ENCODE measurements at places on chromosomes 3 and 15. TPM values are rescaled to one million over a fixed set of nuclear protein-coding genes. Genes with fewer than 3 reads are reported as not detected.

DNA sequence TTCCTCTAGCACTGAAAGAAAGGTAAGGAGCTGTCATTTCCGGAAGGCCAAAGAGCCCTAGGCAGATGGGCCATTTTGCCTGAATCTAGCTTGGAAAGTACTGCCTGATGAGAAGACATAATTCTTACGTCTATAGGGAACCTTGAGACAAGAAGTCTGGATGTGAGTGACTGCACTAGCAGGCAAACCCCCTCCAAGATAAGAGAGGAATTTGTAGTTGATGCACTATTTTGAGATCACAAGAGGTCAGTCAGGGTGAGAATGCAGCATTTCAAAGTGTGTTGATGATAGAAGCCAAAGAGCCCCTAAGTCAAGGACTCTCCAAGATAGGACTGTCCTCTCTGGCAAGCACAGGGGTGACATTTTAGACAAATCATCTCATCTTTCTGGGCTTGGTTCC is 99.2 kb downstream of the HES1 start:
- no peak for DNase-seq

GRCh38 chr15:52005748-52006701 is 13.0 kb upstream of the MAPK6 start:
- DNase-seq = peak; percentile 79

DNA sequence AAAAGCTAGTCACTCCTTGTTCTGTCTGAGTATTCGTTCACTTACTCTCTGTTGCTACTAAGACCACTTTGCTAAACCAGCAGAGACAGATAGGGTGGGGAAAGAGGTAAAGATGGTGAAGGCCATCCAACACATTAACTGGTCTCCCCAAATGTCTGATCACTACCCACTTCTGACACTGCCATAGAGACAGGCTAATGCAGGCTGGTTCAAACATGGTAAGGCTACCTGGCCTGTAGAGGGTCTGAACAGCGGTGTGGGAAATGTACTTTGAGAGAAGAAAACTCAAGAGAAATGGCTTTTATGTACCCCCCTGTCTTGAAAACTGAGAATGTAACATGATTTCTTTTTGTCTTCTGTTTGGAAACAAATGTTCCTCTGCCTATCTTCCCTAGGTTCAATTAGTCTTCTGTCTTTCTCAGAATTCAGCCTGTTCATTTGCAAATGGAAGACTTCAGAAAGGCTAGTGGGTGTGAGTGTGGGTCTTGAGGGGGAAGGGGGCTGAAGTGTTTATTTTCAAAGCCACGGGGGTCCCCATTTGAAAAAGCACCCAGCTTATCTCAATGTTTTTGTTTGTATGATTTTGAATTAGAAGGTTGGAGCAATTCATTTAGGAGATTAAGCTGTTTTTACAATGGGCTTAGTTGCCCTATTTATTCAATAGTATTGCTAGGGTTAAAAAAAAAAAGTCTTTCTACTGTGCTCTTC is 15.8 kb downstream of the ALDH1A2 start:
- DNase-seq = no peak

DNA sequence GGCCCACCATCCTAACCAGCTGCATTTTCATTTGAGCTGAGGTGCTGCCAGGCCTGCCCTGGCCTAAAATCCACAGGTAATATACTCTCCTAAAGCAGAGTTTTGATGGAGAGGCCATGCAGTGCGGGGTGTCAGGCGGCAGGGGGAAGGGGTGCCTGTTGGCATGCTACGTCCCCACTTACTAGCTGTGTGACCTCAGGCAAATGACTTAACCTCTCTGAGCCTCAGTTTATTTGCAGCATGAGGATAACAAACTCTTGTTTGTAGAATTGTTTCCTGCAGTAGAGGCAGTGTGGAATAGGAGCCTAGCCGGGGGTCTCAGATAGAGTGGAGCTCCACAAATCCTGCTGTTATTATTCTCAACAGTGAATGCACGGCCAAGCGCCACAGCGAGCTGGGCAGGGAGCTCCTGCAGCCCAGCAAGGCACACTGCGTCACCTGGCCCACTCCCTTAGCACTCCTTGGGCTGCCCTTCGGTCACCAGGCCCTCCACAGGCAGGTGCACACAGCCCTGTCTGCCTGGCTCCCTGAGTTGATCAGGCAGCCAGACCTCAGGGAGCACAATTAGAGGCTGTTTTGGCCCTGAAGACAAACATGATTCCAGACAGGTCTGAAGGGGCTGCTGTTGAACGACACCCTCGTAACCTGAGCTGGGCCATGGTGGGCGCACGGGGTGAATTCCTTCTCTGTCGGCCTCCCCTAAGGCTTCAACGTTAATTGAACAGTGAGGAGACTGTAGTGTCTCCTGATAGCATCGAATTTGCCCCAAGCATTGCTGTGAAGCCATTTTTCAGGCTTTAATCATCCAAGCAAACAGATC is 248.8 kb upstream of the LYSMD4 start:
- no peak for DNase-seq

GRCh38 chr3:168197162-168197561 is 101.4 kb upstream of the GOLIM4 start:
- no peak for DNase-seq

DNA sequence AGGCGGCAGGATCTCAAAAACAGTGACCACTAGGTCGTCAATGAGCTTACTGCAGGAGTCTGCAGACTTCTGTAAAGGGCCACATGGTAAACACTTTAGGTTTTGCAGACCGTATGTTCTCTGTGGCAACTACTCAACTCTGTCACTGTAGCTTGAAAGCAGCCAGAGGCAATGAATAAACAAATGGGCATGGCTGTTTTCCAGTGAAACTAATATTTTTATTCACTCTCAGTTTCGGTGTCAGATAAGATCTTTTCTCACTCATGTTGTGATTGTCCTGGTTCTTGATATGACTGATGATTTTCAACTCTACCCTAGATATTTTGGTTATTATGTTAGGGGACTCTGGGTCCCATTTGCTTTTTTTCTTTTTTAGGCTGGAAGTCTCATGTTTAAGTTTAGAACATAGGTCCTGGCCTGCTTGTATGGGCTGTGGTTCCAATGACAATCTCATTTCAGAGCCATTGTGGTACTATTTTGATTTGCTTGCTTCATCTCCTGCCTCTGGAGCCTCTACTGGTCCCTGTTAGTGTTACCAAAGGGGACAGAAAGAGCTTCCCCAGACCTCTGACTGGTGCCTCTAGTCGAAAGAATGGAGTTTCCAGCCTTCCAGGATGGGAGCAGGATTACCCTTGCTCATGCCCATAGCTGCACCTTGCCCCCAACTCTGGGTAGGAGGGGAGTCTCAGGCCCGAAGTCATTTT is 222.0 kb downstream of the STT3B start:
- DNase-seq = no peak

DNA sequence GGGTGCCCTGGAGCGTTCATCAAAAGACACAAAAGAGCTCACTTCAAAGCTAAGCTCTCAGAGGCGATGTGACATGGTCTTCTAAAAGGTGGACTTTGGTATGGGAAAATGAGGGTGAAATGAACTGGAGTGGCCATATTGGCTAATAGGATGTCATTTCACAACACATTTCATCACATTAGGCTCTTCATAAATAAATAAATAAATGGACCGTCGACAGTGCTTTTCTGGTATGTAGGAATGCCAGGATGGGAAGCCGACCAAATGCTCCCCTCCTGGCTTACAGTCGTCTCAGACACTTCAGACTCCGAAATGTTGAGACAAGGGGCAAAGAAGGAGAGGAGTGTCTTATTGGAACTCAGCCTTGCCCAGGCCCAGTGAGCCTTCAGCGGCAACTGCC is 383.0 kb downstream of the NTRK3 start:
- DNase-seq = no peak

DNA sequence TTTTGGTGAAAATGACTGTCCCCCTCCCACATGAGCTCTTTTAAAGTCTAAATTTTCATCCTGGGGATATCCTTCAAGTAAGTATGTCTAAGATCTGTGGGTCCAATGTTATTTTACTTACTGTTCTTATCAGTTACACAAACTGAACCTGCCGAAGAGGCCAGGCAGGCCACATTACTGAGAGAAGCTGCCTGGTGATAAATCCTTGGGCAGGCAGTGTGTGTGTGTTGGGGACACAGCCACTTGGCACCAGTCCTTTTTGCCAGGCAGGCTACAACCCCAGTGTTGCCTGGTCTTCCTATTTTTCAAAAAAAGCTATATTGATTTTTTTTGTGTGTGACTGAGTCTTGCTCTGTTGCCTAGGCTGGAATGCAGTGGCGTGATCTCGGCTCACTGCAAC is 50.6 kb upstream of the RASA2 start:
- DNase-seq = no peak

GRCh38 chr3:12956316-12956660 is 114.9 kb upstream of the RPL32 start:
- DNase-seq = no peak

DNA sequence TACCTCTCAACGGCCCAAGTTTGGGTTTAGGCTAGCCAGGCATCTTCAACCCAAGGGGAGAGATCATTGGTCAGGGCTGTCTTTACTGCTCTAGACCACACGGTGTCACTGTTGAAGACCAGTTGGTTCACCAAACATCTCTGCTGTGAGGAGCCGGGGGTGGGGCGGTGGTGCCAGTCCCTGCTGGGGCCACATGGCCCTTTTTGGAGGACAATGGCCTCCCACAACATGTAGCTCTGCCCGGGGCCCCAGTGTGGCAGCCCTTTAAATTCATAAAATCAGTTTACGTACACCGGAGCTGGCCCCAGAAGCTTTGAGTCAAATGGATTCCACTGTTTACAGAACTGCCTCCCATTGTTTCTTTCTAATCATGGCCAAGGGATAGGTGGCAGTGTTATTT is 19.1 kb upstream of the TM4SF18 start:
- peak; percentile 58 for DNase-seq

DNA sequence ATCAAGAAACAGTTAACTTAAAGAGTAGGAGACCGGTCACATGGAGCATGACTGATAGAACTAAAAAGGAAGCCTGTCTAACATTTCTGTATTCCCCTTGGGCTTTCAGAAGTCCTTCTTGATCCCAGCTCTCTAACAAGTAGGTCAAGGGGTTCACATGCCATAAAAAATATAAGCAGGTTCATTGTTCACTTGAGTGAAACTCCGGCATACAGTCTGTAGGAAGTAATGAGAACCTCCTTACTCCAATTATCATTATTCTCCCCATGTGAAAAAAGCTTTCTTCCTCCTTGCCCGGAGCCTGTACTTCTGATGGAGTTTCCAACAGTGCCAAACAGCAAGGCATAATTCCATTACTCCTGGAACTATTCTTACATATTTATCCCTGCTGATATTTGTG is 242.8 kb upstream of the CNTN4 start:
- DNase-seq = no peak

- peak; percentile 64 for DNase-seq
Observed at GRCh38 chr3:149648525-149648924, 9.3 kb downstream of the WWTR1 start.

GRCh38 chr15:39172380-39173281 is 408.2 kb upstream of the THBS1 start:
- no peak for DNase-seq

- DNase-seq = no peak
Observed at GRCh38 chr3:193190146-193190786, 50.8 kb upstream of the PLAAT1 start.

GRCh38 chr15:58918239-58918638 is 15.2 kb downstream of the SLTM start:
- no peak for DNase-seq

GRCh38 chr3:170869239-170869590 is 780 bp downstream of the RPL22L1 start:
- no peak for DNase-seq

- DNase-seq = peak; percentile 26
Observed at GRCh38 chr3:174125267-174125824, 727.8 kb downstream of the NLGN1 start.

DNA sequence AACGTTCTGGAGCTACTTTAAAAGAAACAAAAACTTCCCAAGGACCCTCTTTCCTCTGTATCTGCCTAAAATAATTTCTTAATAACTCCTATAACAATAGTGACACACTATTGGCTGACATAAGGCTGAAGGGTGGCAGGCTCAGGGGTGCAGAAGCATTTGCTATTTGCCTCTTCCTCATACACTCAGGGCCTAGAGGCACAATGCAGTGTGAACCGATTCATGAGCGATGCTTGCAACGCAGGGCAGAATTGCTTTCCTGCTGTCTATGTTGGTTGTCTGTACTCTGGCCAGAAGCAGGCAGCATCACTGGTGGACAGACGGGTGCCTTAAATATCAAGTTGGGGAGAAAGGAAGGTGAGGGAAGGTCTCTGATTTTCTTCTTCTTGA is 157.4 kb downstream of the AGBL1 start:
- no peak for DNase-seq

GRCh38 chr3:71503525-71504249 is 79.8 kb downstream of the FOXP1 start:
- no peak for DNase-seq

- DNase-seq = no peak
Observed at GRCh38 chr3:50102558-50102957, 13.8 kb downstream of the RBM5 start.

DNA sequence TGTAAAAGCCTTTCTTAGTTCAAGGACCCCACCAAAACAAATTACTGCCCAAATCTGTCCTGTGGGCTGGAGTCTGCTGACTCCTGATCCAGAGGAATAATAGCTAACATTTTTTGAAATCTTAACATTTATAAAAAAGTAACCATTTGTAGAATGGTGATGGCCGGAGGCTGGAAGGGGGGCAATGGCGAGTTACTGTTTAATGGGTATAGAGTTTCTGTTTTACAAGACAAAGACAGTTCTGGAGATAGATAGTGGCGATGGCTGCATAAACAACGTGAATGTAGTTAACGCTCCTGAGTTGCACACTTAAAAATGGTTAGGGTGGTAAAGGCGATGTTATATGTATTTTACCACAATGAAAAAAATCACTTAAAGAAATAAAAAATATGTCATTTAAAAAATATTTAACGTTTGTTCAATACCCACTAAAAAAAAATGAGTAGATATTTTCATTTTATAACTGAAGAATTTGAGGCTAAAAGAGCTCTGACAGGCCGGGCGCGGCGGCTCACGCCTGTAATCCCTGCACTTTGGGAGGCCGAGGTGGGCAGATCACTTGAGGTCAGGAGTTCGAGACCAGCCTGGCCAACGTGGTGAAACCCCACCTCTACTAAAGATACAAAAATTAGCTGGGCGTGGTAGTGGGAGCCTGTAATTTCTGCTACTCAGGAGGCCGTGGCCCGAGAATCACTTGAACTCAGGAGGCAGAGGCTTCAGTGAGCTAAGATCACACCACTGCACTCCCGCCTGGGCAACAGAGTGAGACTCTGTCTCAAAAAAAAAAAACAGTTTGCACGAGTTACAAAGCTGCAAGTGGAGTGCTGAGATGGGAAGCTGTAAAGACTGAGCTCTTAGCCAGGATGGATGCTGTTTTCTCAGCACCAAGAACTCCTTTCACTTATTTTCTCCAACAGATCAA is 37.6 kb downstream of the IGF2BP2 start:
- no peak for DNase-seq

Gene RTP1
- not detected for total RNA-seq

Gene RSL24D1
- 89.3 TPM for total RNA-seq

Gene GOLGA6D
- not detected for total RNA-seq

Gene DGKG
- not detected for total RNA-seq

Gene EFCAB12
- total RNA-seq = 0.32 TPM

Gene POLQ
- total RNA-seq = 12.5 TPM

Gene GHSR
- total RNA-seq = not detected

All from foreskin keratinocyte (primary cell).